ENCODE measurements at places on chromosomes 6 and 20. TPM values are rescaled to one million over a fixed set of nuclear protein-coding genes. Genes with fewer than 3 reads are reported as not detected.

Gene CASS4
- total RNA-seq: not detected

Gene ZNF512B
- 12.2 TPM for total RNA-seq

Gene ESF1
- total RNA-seq: 25.6 TPM

Gene GSTA1
- not detected for total RNA-seq

Data from A549 treated with Mapracorat at 1 μM for 4 hours (cell line).